Hepatic stellate cell (primary cell): ENCODE measurements at places on chromosomes 6 and 20.

DNA sequence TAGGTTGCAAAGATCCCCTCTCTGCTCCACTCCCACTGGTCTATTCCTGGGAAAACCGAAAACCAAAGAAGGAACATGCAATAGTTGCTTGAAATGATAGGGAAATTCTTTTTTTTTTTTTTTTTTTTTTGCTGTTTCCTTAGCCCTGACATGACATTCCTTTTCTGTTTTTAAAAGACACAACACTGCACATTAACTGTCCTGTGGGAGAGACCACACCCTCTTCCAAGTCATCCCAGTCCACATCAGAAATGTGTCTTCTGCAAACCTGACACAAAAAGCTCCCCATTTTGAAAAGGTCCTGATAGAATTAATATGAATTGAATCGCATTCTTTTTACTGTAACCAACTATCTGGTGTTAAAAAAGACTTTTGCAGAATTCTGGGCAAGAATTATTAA, 43.4 kb upstream of the RIPOR2 start:
- DNase-seq, result no peak

GRCh38 chr20:16488086-16488485, 85.2 kb downstream of the KIF16B start:
- no peak for DNase-seq

DNA sequence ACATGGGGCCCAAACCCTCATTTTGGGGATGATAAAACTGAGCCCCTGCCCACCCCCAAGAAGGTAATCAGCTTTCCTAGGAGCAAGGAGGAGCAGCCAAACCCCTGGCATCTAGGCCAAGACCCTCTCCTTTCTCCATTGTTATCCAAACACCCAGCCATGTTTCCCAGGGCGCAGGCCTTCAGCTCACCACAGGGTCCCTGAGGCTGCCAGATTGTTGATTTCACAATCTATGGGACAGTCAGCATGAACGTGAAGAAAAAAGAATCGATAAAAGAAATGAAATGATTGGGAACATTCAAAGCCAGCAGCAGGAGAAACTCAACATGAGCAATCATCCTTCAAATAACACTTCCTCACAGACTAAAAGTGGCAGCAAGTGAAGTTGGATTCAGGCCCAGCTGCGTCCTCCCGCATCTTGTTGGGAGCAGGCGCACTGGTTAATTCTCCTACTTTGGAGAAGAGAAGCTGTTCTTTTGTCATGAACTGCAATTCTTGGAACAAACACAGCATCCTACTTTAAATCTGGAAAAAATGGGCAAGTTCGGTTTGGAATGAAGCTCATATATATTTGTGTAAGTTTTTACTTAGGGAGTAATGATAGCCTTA, 241.8 kb upstream of the PRDM1 start:
- DNase-seq, result peak; percentile 12

- DNase-seq, result no peak
Measured at GRCh38 chr6:22367346-22367745, 70.5 kb upstream of the PRL start.

GRCh38 chr6:21208081-21208795, 385.3 kb upstream of the SOX4 start:
- DNase-seq, result no peak

DNA sequence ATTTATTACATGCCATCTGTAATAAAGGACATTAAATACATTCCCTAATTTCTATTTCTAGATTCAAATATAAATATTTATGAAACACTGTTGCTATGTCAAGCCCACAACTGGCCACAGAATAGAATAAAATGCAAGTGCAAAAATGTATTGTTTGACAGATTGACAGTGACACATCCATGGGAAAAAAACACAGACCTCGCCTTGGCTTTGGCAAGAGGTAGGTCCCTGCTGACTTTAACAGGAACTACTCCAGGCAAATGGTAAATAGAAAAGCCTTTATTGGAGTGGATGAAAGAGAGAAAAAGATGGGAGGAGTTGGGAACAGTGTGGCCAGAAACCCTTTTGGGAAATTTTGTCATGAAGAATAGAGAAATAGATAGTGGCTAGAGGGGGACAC, 622.9 kb downstream of the UTRN start:
- DNase-seq, result no peak

- DNase-seq, result no peak
Measured at GRCh38 chr6:107292715-107293271, 166.6 kb downstream of the PDSS2 start.

DNA sequence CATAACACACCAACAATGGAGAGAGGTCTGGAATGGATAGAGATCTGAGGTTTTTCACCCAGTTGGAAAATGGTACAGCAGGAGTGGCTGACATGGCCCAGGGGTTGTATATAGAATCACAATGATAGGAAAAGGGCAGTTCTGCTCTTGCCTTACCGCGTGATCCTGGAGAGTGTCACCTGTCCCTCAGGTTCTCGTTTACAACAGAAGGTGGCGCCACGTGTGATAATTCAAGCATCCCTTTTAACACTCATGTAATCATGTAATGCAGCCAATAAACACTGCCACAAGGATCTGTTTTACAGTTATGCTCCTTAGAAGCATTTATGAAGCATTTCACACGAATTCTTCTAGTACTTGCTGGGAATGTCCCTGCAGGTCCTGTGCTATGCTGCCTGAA, 12.9 kb upstream of the WFDC2 start:
- DNase-seq, result no peak

DNA sequence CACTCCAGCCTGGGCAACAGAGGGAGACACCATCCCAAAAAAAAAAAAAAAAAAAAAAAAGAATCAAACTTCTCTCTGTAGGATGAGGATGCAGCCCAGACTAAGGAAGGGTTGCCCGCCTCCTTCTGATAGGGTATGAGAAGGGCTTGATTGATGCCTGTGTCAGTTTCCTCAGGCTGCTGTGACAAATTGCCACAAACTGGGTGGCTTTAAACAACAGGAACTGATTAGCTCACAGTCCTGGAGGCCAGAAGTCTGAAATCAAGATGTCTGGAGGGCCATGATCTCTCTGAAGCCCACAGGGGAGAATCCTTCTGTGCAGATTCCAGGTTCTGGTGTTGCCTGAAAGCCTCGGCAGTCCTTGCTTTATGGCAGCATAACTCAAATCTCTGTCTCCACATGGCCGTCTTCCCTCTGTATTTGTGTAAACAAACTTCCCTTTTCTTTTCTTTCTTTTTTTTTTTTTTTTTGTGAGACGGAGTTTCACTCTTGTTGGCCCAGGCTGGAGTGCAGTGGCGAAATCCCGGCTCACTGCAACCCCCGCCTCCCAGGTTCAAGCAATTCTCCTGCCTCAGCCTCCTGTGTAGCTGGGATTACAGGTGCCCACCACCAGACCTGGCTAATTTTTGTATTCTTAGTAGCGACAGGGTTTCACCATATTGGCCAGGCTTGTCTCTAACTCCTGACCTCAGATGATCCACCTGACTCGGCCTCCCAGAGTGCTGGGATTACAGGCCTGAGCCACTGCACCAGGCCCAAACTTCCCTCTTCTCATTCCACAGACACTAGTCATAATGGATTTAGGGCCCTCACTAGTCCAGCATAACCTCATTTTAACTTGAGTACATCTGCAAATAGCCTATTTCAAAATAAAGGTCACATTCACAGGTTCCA, 11.2 kb upstream of the CDK19 start:
- DNase-seq, result no peak

DNA sequence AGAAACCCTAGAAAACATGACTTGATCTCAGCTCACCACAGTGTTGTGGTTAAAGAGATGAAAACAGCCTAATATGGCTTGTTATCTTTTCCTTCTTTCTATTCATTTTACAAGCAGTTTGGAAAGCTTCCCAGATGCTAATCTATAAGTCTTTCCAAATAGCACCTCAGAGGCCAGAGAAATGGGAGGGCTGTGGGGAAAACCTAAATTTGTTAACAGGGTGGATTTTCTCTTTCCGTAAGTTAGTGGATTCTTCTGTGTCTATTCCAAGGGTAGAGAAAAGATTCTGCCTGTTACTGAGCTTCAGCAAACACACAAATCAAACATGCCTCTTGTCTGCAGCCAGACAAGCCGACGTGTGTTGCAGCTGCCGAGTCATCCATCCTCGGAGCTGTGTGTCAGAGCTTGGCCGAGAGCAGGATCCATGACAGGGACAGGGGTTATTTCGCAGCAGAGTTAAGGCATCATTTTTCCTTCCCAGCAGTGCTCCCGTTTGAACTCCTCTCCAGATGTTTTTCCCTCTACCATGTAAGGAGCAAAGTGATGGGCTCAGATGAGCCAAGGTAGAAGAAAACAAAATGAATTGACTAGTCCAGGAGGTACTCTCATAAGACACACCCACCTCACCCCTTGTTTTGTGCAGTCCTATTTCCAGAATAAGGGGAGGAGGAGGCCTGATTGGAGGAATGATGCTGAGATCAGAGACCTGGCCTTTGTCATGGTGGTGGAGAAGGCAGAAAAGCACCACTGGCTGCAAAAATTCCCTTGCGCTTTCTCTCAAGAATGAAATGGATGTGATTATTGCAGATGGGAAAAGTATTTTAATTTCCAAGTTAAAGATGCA, 560.0 kb downstream of the C6orf118 start:
- DNase-seq, result no peak

DNA sequence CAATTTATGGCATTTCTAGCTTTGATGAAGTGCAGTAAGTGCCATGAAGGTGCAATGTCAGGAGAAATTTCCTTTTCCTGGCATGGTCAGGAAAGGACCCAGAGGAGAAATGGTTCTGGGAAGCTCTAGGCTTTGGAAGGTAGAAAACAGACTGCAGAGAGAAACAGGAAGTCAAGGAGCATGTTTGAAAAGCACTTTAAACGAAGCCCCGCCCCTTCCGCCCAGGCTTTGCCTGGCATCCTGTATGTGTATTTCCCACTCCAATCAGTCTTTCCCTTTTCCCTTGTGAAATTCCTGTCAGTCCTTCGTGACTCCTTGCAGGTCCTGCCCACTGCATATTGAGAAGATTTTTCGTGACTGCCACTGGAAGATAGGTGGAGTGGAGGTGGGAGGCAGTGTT, 320.9 kb upstream of the SASH1 start:
- DNase-seq, result no peak

DNA sequence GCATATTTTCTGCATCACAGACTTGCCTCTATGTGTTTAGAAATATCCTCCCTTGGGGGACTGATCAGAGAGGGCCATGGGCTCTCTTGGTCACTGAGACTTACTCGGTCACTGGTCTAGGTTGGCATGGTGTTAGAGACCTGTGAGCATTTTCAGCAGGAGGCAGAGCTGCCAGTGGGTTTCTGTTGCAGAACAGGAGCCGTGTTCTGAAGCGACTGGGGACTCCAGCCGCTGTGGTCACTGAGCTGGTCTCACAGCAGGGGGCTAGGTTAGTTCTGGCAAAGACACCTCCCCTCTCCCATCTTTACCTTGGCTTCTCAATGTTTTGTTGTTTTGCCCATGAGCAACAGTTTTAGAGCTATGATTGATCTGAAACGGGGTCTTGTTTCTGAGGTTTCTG, 8.7 kb downstream of the TMEM181 start:
- no peak for DNase-seq

GRCh38 chr20:52529826-52530225, 338.2 kb upstream of the ZFP64 start:
- DNase-seq, result no peak

DNA sequence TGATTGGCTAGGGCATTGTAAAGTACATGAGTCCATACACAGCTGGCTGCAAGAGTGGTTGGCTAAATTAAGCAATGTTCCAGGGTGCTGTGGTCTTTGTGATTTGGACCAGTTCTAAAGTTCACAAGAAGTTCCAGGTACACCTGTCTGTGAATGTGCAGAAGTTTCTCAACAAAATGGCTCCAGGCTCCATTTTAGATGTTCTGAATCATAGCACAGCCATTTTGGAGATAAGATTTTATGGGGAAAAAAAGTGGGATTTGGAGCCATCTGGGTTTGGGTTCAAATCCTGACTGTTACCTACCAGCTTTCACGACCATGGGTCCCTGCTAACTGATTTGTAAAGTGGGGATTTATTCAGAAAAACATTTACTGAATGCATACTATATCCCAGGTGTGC, 82.1 kb downstream of the GRM1 start:
- DNase-seq, result no peak

- DNase-seq, result peak; percentile 63
Measured at GRCh38 chr6:85404564-85405174, 45.2 kb upstream of the NT5E start.

DNA sequence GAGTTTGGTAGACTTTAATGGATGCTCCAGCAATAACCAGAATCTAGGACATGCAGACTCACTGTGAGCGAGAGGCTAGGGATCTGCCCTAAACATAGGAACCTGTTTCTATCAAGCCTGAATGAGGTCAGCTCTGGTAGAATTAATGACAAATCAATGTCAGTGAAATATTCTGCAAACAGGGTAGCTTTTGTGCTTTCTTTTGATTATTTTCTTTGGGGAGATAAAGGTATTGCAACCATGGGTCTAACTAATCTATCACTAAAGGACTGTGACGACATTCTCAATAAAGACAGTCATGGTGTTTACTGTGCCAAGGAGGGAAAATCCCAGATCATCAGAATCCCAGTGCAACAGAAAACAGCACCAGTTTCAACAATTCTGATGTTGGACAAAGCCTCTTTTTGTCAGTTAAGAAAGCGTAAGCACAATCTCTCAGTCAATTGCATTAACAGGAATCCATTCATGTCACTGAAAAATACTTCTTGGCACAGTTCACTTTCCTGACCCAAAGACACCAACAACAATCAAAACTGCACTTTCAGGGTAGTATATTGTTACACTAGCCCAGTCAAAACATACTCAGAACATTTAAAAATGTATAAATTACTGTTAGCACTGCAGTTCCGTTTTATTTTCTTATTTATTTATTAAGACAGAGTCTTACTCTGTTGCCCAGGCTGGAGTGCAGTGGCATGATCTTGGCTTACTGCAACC, 36.8 kb upstream of the SMIM29 start:
- DNase-seq, result no peak
